ENCODE measurements at places on chromosomes 6 and 20. TPM values are rescaled to one million over a fixed set of nuclear protein-coding genes. Genes with fewer than 3 reads are reported as not detected.

The RSPO4 gene
- not detected for total RNA-seq

The ABRACL gene
- 95.8 TPM for total RNA-seq

The CALHM5 gene
- total RNA-seq = 7.8 TPM

The ASIP gene
- not detected for total RNA-seq

The SAMD5 gene
- total RNA-seq = 1.3 TPM

The CDSN gene
- total RNA-seq = under 0.01 TPM

The RIPOR2 gene
- 0.10 TPM for total RNA-seq

The GABRR2 gene
- 0.67 TPM for total RNA-seq

The C6orf118 gene
- total RNA-seq = not detected

The DLK2 gene
- not detected for total RNA-seq

Measured in vein endothelial cell (primary cell).